ENCODE measurements at places on chromosomes 11 and 22. TPM values are rescaled to one million over a fixed set of nuclear protein-coding genes. Genes with fewer than 3 reads are reported as not detected.

DNA sequence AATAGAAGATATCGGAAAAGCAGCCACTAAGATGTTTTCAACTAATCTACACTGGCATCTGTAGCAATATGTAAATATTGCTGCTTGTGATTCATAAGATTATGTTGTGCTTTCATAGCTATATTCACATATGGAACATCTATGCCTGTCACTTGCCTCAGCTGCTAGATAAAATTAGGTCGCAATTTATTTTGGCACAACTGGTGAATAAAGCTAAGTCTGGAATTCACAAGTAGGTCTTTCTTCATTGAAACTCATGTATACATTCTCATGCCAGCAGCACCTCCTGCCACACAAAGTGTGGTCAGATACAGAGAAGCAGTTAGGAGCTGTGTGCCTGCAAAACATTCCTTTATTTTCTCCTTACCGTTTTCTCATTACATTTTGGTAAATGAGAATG, 543.3 kb upstream of the CHORDC1 start:
- no peak for DNase-seq

Gene SEPTIN3
- 126 TPM for total RNA-seq

Gene FAM118B
- 20.3 TPM for total RNA-seq

Gene DDI1
- not detected for total RNA-seq

Gene OR8D4
- 0.18 TPM for total RNA-seq

All from cerebellum (tissue), 4 donors.